HCT116 (cell line): ENCODE measurements at places on chromosomes 1 and 21.

DNA sequence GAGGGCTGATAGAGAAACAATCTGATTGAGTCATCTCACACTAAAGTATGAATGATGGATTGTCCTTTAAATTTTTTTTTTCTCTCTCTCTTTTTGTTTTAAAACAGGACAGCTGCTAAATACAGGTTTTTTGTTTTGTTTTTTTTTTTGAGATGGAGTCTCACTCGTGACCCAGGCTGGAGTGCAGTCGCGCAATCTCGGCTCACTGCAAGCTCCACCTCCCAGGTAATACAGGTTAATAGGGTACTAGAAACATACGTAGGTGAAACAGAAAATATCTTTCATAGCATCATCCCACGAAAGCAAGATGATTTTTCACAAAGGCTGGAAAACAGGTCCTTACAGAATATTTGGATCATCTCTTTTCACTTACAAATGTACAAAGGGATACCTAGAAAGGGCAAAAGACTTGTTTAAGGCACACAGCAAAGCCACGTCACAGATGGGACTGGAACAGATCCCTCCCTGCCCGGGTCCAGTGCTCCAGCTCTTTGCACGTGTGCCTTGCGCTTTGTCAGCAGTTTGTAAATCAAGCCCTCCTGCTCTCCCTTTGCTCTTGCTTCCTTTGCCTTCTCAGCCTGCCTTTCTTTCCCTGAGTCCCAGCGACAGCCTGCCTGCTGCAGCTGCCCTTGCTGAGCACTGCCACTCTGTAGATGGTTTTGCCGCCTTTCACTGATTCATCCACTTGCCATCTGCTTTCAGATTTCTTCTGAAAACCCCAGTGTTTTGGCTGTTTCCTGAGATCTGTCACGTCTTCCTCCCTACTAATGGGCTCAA lies 171.3 kb upstream of the BEND5 start:
- no peak for DNase-seq

- peak; percentile 83 for DNase-seq
These were observed 6.0 kb downstream of the TRNP1 start for GRCh38 chr1:26999440-26999987.

- DNase-seq = peak; percentile 22
These were observed 459.8 kb downstream of the KCNT2 start for GRCh38 chr1:196148367-196148970.

GRCh38 chr1:214454569-214455396 lies 96.6 kb downstream of the PTPN14 start:
- DNase-seq = no peak

- DNase-seq = no peak
These were observed 51.1 kb downstream of the KCNH1 start for GRCh38 chr1:211082824-211083223.

DNA sequence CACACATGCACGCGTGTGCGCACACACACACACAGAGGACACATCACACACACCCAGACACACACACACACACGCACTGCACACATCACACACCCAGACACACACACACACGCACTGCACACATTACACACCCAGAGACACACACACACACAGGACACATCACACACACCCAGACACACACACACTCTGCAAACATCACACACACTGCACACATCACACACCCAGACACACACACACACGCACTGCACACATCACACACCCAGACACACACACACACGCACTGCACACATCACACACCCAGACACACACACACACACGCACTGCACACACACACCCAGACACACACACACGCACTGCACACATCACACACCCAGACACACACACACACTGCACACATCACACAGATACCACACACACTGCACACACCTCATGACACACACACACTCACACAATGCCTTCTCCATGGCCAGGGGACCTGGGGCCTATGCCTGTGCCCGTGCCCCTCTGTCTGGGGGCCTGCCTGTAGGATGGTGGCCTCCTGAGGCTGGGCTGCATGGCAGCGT lies 24.4 kb downstream of the CRYAA start:
- DNase-seq = no peak

DNA sequence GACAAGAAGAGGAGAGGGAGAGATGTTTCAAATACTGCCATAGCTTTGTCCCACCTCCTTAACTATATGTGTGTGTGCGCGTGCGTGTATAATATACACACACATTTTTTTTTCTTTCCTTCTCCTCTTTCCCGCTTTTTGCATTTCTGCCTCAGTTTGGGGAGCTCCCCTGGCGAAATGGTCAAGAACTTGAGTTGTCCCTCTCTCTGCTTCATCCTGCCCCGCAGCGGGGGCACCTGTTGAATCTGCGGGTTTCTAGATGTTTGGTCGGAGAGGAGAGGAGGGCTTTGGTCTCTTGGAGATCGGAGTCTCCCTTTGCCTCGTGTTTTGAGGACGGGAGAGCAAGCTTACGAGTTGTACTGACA lies 504 bp downstream of the SCCPDH start:
- no peak for DNase-seq

- DNase-seq = no peak
These were observed 122.7 kb downstream of the HMGB4 start for GRCh38 chr1:33986390-33987095.

DNA sequence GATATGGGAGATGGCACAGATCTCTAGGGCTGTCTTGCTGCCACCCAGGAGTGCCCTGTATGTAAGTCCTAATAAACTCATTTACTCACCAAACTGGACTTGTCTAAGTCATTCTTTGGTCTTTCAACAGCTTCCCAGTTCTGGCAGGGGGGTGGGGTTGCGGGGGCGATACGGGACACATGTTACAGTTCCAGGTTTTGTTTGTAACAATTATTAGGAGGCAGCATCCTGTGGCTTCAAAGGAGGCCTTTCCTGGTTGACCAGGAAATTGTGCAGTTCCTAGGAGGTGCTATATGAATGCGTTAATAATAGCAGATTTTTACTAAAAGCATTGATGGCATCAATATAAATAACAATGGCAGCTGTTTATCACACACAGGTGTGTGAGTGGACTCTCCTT lies 42.7 kb upstream of the TRIM45 start:
- no peak for DNase-seq

DNA sequence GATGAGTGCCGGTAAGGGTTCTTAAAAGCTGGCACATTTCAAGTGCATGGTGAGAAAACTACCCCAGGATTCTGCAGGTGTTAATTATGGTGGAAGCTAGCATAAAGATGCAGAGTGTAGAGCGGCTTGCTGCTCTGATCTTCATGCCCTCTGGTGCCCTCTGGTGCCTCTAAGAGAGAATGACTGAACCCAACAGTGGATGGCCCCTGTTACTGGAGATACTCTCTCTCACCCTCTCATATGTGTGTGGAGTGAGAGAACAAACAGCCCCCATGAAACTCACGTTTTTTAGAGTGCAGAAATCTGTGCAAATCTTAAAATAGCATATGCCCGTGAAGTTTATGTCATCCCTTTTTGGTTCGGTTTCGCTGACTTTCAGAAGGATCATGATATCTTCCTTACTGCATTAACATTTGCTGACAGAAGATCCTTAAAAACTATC lies 90.0 kb downstream of the GRIK1 start:
- DNase-seq = no peak
